ENCODE measurements at places on chromosomes 11 and 22. TPM values are rescaled to one million over a fixed set of nuclear protein-coding genes. Genes with fewer than 3 reads are reported as not detected.
A peak's percentile ranks its signal among the peaks of the same experiment; 100 is the strongest.

AP1B1 gene
- total RNA-seq: 53.0 TPM

GRCh38 chr11:79049741-79050179 is 391.1 kb downstream of the TENM4 start:
- ATAC-seq: no peak

GRCh38 chr11:61134801-61135257 is 26.4 kb downstream of the VPS37C start:
- no peak for ATAC-seq

OR5A1 gene
- not detected for total RNA-seq

DNA sequence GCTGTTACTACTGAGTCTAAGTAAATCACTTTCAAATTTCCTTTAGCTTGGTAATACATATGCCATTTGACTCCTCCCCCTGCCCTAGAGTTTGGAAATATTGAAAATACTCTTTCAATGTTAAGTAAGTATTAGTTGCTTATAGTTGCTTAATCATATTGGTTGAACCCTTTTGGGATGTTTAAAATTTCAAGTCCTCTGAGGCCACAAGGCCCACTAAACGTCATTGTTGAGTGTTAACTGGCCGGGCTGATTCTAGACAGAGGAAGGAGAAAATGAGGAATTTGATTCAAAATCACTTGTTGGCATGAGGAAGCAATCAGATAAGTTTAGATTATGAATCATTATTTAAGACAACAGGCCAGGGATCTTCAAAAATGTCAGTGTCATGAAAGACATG is 8.5 kb downstream of the NAV2 start:
- ATAC-seq: no peak

GRCh38 chr11:1129611-1130160 is 28.1 kb upstream of the MUC5AC start:
- ATAC-seq: no peak

LGR4 gene
- total RNA-seq: 21.0 TPM

- no peak for ATAC-seq
These were observed 429.0 kb downstream of the SOX6 start for GRCh38 chr11:15927196-15927863.

DNA sequence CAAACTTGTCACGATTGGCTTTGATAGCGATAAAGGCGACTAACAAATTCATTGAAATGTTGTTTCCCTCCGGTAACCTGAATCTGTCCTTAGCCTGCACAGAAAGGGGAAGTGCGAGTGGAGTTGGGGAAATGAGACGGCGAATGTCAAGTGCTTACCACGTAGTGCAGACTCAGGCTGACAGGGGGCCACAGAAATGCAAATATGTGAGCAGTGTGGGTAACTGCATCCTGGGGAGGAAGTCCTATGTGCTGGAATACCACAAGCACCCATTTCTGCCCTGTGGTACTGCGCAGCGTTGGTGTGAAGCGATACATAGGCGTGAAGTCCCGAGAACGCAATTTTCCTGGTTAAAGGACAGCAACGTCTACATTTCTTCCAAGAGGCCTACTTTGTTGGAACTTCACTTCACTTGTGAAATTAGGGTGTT is 869 bp upstream of the EIF4ENIF1 start:
- ATAC-seq: peak; percentile 34

DNA sequence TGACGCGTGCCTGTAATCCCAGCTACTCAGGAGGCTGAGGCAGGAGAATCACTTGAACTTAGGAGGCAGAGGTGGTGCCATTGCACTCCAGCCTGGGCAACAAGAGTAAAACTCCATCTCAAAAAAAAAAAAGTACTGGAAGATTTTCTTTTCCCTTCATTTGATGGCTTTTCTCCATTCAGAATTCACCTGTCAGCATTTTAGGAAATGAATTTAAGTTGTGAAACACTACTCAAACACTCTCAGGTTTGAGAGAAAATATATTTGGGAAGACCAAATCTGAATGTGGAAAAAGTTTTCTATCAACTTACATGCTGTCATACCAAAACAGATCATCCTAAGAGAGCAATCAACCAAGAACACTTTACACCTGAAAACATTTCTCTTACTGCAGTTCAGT is 2.7 kb downstream of the EIF4ENIF1 start:
- ATAC-seq: no peak

DNA sequence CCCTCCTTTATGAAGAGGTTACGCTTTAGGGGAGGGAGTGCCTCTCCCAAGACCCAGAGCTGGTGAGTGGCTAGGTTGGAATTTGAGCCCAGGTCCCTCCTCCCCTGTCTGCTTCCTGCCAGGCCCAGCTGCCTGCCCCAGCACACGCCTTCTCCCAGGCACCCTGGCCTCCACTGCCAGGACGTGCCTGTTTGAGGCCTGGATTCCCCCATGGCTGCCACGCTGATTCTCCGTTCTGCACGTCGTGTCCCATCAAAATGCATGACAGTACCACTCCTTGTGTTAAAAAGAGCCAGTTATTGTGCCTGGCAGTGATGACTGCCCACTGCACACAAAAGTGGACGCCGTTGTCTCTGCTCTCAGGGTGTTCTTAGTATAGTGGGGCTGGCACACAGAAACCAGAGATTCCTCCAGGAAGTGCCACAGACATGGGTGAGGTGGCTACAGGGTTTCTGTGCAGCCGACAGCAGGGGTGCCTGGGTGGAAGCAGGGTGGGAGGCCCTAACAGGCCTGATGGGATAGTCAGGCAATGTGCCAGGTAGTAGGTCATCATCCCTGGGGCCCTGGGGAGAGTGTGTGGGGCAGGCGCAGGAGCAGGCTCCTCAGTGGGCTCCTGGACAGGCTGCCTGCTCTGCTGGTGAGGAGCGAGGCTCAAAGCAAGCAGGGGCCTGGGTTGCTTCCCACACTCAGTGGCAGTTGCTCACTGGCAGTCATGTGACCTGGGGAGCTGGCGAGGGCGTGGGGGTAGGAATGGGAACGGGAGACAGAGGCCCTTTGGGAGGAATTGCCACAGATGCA is 24.2 kb downstream of the MED15 start:
- ATAC-seq: peak; percentile 93

DNA sequence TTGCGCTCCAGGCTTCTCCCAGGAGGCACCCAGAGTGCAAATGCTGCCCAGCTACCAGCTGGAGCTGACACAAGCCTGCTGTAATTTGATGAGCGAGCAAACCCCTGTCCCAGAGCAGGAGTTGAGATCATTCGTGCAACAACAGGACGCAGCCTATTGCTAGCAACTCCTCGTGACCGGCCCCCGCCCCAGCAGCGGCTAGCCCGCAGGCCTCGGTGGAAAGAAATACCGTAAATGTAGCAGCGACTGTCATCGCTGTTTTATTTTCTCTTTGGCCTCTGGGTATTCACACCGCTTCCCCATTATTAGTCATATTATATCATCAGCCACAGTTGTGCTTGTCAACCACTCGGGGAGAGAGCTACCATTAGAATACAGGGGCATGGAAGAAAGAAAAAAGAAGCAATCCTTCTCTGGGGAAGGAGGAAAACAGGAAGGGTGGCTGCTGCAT is 59.2 kb upstream of the ATXN10 start:
- peak; percentile 72 for ATAC-seq

DNA sequence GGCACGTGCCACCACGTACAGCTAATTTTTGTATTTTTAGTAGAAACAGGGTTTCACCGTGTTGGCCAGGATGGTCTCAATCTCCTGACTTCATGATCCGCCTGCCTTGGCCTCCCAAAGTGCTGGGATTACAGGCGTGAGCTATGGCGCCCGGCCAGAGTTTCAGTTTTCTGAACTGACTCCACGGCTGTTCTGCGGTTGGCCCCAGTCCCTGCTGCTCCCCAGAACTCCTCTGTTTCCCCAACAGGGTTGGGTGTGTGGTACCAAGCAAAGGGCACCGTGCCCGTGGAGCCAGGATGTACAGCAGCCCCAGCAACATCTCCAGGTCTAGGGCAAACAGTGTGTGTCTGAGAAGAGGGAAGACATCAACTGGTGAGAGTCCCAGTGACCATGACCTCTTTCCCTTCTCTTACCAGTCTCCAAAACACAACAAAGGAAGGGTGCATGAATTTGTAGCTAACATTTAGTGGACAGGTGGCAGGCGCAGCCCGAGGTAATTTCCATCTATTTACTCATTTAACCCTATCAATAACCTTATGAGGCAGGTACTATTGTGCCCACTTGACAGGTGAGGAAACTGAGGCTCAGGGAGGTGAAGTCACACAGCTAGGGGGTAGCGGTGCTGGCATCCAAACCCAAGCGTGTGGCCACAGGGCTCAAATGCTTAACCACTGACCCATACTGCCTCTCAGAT is 57.0 kb upstream of the RBFOX2 start:
- ATAC-seq: no peak

Data from gastroesophageal sphincter (tissue), 4 donors.